ENCODE measurements at places on chromosomes 3 and 15.

DNA sequence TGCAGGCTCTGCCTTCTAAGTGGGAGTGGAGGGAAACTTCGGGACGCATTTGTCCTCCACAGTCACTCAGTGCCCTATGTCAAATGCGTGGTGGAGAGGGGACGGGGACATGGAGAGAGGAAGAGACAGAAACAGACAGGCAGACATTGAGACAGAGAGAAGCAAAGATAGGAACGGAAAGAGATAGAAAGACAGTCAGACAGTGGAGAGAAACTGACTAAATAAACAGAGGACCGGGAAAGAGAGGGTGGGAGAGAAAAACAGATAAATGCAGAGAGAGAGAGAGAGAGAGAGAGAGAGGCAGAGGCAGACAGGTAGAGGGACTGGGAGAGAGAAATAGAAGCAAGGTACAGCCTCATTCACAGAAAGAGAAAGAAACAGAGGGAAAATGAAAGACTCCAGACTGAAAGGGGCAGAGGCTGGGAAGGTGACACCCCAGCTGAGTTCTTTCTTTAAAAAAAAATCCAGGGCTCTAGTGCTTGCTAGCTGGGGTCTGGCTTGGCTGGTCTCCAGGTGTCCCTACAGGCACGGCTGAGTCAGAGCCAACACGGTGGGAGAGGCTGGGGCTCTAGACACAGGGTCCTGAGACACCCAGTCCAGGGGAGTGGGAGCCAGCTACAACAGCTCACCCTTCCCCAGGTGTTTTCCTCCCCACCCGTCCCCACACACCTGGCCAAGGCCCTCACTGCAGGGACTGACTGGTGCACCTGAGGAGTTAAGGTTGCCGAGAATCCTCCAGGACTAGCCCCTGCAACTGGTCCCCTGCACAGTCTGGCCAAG, 506.1 kb upstream of the PROK2 start:
- DNase-seq: no peak

DNA sequence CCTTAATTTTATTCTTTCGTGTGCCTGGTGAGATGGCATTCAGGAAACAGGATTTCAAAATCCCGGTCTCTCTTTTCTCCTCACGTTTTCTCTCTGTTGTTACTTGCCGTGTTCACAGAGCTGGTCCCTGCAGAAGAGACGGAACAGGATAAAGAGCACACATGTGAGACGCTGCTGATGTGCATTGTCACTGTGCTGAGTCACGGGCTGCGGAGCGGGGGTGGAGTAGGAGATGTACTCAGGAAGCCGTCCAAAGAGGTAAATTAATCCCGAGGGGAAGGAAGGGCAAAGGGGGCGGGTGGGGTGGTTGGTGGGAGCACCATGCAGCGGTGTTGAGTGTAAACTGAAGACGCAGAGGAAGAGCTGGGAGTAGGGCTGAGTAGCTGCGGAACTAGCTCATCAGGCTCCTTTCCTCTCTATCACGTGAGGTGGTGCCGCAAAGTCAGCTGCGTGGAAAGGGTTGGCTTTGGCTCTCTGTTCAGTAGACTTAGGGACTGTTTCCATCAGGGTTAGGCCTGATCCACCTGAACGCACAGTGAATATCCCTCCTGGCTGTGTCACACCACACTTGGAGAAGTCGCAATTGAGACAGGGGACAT, 164.8 kb upstream of the BHLHE40 start:
- DNase-seq: peak; percentile 40

DNA sequence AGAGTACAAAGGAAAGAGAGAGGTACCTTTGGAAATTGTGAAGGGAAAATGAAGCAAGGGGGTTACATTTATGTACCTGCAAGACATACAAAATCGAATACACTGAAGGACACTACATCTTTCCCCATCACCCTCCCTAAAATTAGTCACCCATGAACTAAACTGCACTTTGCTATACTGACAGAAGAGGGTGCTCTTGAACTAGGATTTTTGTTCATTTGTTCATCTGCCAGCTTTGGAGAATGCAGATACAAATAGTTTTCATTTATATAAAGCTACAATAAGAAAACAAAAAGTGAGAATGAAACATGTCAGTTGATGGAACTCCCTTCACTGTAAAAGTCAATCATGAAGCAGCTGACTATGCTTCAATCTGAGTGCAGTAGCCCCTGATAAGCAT, 55.7 kb downstream of the PCCB start:
- DNase-seq: no peak

DNA sequence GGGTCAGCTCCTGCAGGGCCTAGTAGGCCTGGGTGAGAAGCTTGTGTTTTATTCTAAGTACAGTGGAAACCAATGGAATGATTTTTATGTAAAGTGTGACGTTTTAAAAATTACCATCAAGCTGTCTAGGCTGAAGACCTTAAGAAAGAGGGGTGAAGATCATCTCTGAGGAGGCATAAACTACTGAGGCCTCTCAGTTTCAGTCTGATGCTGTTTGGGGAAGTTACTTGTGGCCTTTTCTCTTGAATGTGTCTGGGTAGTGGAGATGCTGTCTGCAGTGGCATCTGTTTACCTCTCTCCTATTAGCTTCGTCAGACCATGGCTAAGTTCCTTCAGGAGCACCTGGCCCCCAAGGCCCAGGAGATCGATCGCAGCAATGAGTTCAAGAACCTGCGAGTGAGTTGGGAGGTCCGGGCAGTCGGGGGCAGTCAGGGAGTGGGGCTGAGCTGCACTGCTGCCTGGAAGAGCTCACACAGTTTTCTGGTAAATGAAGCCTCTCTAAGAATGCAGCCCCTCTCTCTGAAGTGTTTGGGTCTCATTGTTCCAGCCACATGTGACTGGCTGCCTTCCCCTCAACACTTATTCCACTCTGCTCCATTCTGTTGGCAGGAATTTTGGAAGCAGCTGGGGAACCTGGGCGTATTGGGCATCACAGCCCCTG, 1.9 kb downstream of the IVD start:
- no peak for DNase-seq

DNA sequence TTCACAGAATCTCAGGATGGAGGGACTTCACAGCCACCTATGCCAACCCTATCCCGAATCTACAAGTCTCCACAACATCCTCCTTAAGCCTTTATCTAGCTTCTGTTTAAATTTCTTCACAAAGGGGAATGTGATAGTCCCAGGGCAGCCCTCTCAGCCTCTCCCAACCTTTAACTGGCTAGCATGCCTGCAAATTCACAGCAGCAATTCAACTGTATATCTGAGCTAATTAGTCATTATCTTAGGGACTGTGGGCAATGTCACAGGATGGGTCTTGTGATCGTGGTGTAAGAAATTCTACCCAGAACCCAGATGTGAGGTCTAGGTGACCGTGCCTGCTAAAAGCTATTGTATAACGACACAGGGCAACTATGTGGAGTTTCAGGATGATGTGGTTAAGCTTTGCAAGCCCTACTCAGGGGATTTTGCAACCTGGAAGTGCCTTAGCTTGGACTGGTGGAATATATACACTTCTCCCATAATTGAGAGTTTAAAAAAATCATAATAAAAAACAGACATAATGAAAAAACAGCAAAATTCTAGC, 65.5 kb upstream of the FBN1 start:
- no peak for DNase-seq

GRCh38 chr3:128701342-128702212, 24.4 kb upstream of the RAB7A start:
- DNase-seq: no peak

DNA sequence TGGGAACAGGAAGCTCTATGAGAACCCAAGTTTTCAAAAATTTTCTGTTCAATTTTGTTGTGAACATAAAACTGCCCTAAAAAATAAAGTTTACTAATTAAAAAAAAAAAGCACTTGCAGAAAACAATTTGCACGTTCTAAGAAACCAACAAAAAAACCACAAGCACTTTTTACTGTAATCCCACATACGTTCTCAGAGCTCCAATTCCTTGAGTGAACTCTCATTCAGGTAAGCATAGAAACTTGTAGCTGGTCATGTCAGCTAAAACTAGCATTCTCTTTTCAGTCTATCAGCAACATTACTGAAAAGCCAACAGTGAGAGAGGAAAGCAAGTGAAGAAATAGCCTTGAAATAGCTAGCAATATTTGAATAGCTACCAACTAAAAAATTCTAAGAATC, 11.5 kb upstream of the TMF1 start:
- DNase-seq: no peak

GRCh38 chr3:11825301-11825700, 21.4 kb downstream of the TAMM41 start:
- DNase-seq: no peak

DNA sequence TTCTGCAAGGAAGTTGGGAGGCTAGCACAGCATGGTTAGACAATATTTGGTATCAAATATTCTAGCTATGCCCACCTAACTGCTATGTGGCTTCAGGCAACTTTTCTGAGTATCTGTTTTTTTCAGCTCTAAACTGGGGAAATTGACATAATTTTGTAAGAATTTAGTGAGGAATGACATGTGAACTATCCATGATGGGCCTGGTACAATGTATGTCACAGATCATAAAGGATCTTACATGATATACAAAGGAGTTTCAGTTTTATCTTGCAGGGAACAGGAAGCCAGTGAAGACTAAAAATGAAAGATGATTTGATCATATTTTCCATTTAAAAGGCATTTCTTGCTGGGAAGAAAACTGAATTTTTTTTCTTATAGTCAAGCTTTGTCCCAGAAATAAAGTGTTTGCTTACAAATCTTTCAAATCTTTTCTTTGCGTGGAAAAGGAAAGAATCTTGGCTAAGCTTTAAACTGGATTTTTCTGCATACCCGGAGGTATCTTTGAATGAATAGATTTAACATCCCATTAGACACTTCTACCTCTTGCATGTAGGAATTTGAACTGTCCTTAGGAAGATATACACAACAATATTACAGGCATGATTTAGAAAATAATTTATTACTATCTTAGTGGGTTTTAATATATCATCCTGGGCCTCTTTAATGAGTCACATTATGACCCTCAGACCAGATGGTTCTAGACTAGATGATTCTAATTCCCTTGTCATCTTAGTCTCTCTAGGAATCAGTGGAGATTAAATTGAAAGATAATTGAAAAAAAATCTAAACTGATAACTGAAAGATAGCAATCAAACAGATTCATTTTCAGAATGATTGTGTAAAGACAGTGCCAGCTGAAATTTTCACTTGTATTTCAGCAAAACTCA, 436.0 kb upstream of the THBS1 start:
- no peak for DNase-seq

DNA sequence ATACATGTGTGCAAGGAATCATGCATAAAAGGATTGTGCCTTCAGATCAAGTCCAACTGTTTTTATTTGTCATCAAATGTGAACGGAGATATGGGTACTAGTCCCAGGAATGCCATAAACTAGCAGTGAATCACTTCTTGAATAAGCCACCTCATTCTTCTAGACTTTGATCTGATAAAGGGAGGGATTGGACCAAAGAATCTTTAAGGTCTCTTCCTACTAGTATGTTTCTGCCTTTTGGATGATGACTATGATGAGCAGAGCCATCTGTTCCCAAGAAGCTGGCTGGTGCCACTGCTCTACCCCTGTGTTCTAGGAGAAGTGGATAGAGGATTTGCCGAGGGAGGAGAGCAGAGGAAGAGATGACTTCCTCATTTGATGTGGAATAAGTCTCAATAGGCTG, 28.8 kb upstream of the UACA start:
- DNase-seq: no peak

DNA sequence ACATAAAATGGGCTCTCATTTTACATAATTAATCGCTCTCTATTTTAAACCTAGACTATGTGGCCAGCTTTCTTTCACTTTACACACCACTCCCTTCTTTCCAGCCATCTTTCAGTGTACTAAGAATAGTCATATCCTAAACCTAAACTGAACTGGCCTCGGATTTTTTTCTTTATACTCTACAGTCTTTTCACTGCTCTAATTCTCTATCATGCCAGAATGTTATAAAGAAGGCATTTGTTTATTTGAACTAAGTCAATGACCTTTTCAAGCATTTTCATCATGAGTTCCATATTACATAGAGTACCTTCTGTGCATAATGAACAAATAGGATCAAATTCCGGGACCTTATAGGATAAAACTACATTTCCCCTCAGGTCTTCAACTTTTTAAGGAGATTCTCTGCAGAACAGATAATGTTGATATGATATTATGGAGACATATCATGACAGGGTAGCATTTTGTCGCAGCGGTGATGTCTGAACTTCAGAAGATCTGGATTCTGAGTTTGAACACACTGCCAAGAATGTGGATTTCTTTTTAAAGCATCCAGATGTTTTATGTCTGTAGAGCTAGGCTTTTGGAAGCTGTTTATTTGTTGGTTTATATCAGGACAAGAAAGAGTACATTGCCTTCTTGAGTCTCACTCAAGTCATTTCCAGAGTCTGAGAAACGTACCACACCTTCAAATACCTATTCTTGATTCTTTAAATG, 1047.3 kb downstream of the MCTP2 start:
- DNase-seq: no peak

DNA sequence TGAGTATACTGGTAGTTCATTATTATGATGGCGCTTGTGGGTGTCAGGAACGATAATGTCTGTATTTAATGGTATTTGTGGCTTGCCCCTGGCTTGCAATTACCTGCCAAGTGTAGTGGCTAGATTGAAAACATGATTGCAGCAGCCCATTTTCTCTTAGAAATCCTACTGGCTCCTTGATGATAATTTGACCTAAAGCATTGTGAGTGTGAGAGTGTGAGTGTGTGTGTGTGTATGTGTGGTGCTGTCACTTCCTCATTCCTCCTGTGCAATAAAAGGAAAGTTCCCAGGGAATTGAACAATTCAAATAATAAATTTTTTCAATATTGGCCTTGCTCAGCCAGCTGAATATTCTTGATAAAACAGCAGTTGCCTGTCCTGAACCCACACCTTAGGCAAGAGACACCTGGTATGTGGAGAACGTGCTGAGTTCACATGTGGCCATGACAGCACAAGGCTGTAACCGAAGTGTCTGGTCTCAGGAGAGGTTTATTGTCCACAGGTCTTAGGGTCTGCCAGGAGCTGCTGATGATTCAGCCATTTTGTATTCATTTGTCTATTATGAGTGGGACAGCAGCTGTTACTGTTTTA, 193.3 kb downstream of the CD47 start:
- no peak for DNase-seq

- DNase-seq: no peak
Measured at GRCh38 chr15:62617741-62618140, 424.8 kb upstream of the TPM1 start.

- no peak for DNase-seq
Measured at GRCh38 chr3:185728630-185729336, 96.1 kb downstream of the IGF2BP2 start.

DNA sequence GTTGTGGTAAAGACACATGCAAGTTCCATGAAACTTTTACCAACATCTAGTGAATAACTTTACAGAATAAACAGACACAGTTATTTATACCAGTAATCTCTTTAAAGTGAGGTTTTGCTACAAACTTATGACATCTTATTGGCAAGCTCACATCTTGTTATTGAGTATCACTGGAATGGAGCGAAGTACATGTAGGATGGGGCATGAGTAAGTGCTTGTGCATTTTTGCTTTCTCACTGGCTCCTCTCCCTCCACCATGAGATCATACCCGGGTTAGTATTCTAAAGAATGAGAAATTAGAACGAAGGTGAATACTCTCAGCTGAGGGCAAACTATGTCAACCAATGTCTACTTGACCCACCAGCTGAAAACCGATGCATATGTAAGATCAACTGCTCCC, 193.3 kb upstream of the ZNF717 start:
- DNase-seq: no peak

GRCh38 chr3:193992425-193993037, 143.4 kb upstream of the HES1 start:
- no peak for DNase-seq

Measured in DMS153 (cell line).